ENCODE measurements at places on chromosomes 5 and 9.

GRCh38 chr9:138095813-138096518 is 218.4 kb downstream of the CACNA1B start:
- DNase-seq: no peak

- DNase-seq: no peak
These were observed 509.5 kb downstream of the DTWD2 start for GRCh38 chr5:118478852-118479251.

DNA sequence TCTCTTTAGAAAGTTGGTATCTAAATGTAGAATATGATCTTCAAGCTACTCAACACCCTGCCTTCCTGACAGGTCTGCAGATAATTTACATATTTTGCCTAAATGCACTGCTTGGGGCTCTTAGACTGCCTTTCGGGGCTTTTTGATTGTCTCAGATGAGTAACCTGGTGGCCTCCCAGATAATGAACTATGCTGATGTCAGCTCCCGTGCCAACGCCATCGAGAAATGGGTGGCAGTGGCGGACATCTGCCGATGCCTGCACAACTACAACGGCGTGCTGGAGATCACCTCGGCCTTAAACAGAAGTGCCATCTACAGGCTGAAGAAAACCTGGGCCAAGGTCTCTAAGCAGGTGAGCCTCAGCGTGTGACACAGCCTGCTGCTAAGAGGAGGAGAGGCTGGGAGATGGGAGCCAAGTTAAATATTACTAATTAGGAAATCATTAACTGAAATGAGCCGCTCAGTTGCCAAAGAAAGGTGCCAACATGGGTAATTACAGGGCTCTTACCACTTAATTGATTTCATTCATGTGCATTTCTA is 20.8 kb upstream of the CKMT2 start:
- no peak for DNase-seq

GRCh38 chr9:37455884-37456647 is 9.2 kb downstream of the ZBTB5 start:
- DNase-seq: no peak

DNA sequence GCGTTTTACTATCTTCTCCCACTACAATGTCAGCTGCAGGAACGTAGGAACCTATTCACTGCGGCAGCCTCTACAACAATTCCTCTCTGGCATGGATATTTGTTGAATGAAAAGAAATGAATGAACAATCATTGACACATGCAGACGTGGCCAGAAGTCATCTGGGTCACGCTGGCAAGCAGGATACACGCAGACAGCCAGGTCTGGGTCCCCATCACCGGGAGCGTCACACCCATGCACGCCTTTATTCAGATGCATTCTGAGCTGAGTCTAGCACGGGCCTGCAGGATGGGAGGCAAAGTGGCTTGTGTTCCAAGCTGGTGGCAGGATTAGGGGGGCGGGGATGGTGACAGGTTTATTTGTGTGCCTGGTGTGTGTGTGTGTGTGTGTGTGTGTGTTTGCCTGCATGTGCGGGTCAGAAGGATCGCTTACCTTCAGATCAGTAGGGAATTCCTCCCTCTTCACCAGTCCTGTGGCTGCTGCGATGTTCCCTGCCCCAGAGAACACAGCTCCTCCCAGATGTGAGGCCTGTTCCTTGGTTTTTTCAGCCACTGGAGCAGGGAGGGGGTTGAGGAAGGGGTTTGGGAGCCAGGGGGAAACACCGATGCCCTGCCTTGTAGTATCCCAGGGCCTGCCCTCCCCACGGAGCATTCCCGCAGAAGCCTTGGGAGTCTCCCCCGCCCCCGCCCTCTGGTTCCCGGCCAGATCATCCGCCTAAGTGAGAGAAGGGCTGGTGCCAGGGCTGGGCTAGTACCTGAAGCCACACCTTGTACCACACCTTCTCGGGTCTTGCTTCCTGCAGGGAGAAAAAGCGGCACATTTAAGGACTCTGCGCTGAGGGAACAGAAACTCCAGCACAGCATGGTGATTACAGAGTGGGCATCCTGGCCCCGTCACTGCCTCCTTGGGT is 4.1 kb downstream of the SNCB start:
- no peak for DNase-seq

DNA sequence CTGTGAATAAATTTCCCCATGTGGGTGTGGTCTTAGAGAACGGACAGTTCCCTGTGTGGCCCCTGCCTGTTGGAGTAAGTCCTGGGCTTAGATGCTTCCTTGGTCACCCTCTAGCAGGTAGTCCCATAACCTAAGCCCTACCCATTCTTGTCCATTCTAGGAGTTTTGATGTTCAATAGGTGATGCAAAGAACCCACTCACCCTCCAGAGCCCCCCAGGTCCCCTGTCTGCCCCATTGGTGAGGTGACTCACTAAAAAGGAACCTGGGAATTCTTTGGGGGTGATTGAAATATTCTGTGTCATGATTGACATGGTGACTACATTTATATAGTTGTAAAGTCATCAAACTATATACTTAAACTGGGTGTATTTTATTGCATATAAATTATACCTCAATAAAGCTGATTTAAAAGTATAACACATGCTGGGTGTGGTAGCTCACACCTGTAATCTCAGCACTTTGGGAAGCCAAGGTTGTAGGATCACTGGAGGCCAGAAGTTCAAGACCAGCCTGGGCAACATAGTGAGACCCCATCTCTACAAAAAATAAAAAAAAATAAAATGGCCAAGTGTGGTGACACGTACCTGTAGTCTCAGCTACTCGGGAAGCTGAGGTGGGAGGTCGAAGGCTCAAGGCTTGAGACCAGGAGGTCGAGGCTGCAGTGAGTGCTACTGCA is 20.8 kb upstream of the GTF3C5 start:
- no peak for DNase-seq

- DNase-seq: no peak
These were observed 29.3 kb upstream of the ABL1 start for GRCh38 chr9:130805510-130806326.

DNA sequence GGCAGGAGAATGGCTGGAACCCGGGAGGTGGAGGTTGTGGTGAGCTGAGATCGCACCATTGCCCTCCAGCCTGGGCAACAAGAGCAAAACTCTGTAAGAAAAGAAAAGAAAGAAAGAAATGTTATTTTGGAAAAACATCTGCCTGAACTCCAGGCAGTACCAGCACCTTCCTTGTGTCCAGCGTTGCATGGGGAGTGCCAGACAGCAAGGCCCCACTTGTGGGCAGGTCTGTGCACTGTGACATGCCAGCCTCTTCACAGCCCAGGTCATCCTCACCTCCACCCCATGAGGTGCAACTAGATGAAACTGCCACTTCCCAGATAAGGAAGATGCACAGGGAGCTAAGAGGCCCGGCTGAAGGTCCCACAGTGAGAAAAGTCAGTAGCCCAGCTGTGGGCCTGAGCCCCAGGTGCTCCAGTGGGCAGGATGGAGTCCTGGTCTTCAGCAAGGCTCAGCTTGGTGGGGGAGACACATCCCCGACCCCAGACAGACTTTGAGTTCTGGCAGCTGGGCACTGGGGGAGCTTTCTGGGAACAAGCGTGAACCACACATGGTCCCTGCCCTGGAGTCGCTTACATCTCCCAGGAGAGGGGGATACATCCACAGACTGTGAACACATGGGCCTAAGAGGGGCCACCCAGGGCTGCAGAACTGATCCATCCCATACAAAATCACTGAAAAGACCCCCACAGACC is 146.9 kb upstream of the IER5L start:
- DNase-seq: no peak

DNA sequence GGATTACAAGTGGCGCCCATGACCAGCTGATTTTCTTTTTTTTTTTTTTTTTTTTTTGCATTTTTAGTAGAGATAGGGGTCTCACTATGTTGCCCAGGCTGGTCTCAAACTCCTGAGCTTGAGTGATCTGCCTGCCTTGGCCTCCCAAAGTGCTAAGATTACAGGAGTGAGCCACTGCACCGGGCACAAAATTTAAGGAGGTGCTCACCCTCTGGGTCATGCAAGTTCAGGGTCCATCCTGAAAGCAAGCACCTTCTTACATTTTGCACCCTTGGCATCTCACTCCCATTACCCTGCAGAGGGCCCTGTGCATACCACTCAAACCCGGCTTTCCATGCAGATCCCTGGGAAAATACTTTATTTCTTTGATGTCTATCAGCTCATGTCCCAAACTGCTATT is 95.6 kb upstream of the ADRA1B start:
- DNase-seq: no peak

- DNase-seq: no peak
These were observed 43.4 kb upstream of the FUBP3 start for GRCh38 chr9:130535818-130536521.

- no peak for DNase-seq
These were observed 51.7 kb downstream of the S1PR3 start for GRCh38 chr9:89042984-89043383.

DNA sequence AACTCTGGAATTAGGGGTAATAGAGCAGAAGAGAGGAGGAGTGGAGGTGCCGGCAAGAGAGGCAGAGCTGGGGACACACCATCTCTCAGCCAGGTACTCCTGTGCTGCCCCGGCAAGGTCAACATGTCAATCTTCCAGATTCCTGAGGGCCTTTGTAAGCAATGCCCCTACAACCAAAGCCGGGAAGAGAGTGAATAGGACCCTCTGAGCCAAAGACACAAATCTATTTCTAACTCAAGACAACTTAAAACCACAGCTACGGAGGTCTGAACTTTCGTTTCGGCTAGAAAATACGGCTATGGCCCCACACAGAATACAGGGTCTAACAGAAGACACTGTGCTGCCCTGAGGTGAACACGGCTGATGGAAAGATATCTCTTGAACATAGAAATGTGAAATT is 66.6 kb downstream of the SERINC5 start:
- DNase-seq: no peak

DNA sequence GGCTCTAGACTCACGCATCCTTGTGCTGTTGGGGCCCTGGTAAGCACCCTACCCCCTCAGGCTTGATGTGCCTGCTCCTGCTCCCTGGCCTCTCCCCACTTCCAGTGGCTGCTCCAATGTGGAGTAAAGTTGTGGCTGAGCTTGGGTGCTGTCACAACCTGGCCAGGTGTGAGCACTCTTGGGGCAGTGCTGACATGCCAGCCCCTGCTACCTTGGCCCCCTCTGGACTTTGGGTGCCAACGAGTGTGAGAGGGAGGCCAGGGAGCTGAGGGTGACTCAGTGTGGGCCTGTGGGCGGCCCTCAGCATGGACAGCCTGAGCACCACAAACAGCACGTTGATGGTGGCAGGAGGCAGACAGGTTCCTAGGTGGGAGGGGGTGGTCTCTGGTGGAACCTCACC is 870.2 kb upstream of the C9orf72 start:
- DNase-seq: no peak

DNA sequence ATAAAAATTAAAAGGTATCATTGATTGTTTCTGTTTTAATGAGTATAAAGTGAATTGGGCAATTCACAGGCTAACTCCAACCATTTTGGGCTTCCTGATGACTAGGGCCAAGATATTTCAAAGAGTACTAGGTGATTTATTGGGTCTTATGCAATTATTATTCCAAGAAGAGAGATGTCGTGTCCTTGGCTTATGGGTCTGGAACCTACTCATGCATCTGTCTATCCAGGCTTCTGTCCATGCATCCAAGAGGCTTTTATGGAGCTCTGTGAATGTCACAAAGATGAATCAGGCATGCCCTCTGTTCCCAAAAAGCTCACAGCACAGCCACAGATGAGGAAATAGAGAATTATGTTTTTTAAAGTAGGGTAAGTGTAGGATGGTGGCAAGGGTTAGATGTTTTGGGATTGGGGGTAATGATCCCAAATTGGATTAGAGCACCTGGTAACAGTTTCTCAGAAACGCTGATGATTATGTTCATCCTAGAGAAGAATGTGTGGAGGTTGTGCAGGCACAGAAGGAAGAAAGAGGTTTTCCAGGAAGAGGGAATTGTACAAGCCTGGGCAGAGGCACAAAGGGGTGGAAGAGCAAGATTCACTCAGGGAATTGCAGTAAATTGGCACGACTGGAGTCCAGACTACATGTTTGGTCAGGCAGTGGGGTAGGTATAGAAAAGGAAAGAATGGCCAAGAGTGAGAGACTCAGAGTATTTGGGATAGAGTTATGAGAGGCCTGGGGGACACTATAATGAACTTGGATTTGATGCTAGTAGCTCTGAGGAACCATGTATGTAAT is 83.0 kb upstream of the TNC start:
- no peak for DNase-seq

- DNase-seq: no peak
These were observed 367.9 kb upstream of the ADAMTSL1 start for GRCh38 chr9:18106006-18106560.

- no peak for DNase-seq
These were observed 50.7 kb upstream of the VLDLR start for GRCh38 chr9:2570615-2571479.

- no peak for DNase-seq
These were observed 53.5 kb upstream of the EPB41L4A start for GRCh38 chr5:112472614-112473013.

GRCh38 chr5:41414598-41414997 is 95.8 kb downstream of the PLCXD3 start:
- no peak for DNase-seq

DNA sequence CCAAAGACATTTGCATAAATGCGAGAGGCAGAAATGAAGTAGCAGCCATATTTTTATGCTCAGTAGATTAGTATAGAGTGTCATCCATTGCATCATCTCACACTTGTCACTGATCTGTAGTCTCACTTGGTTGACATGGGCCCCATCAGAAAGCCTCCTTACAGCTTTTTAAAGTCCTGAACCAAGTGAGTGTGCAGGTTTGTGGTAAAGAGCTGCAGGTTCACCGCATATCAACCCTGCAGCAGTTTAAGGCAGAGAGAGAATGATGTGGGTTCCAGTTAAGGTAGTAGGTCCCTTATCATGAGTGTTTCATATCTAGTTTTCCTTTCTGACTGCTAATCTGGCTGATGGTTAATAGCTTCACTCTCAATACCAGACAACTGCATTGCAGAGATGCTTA is 1080.3 kb downstream of the NR2F1-AS1 start:
- no peak for DNase-seq

- DNase-seq: no peak
These were observed 33.6 kb downstream of the SNX30 start for GRCh38 chr9:112784020-112784785.

DNA sequence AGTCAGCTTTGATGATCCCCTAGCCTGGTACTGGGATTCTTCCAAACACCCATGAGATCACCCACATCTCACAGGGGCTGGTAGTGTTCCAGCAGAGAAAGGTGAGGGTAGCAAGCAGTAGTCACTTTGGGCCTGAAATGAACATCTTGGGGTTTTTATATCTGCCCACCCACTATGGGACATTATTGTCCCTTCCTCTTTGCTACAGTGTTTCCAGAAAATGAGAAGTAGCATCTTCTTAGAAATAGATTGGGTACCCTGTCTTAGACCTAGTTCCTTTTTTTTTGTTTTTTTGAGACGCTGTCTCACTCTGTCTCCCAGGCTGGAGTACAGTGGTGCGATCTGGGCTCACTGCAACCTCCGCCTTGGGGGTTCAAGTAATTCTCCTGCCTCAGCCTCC is 249.2 kb upstream of the ANKRD55 start:
- DNase-seq: no peak

DNA sequence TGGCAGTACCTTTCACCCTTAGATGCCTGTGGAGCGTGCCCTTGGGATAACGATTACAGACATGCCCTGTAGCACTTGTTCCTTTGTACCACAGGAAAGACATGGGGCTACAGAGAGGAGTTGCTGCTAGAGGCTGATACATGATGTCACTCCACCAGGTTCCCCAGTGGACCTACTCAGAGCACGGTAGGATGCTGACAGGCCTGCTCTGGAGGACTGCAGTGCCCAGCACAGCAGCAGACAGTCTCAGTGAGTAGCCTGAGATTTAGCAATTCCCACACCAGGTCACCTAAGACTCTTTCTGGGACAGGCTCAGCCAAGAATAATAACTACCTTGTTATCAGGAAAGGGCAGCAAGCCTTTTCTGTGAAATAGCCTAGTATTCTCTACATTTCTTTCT is 28.8 kb downstream of the PDE4D start:
- DNase-seq: no peak

- no peak for DNase-seq
These were observed 24.8 kb upstream of the WDR5 start for GRCh38 chr9:134111064-134111463.

GRCh38 chr5:171750311-171750788 is 35.3 kb upstream of the SMIM23 start:
- DNase-seq: no peak
